Hematopoietic multipotent progenitor cell treated with erythropoietin and hydrocortisone succinate and interleukin-3 and kit ligand, for 8 days (in vitro differentiated cells): ENCODE measurements at places on chromosomes 11 and 22.

GRCh38 chr11:95398437-95399112 lies 167.6 kb upstream of the SESN3 start:
- peak; percentile 15 for DNase-seq

DNA sequence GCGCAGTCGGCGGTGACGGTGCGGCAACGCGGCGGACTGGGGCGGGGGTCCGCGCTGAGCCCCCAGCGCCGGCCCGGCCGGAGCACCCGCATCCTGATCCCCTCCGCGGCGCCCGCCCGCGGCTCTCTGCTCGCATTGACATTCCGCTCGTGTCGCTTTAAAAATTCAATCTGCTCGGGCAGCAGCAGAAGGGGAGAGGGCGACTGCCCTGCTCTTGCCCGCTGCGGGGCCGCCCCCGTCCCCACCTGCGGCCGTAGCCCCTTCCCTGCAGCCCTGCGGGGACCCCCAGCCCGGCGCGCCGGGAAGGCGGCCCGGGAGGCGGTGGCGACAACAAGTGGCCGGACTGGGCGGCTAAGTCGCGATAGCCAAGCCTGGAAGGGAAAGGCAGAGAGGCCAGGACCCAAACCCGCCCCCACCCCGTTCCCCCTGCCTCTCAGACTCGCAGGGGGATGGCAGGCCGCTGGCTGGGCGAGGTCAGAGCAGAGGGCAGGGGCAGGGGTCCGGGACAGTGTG lies 1.1 kb downstream of the CABP7 start:
- no peak for DNase-seq

DNA sequence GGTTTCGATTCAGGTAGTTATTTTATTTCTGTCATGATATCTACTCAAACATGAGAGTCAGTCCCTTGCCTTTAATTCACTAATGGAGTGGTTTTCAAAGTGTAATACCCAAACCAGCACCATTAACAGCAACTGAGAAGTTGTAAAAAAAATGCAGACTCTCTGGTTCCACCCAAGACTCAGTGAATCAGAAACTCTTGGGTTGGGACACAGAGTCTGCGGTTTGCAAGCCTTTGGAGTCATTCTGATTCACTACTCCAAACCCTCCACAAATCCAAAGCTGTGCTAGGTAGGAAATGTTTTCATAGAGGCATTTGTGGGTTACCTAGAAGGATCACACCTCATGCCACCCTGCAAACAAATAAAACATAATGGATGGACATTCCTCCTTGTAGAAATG lies 340.1 kb downstream of the NTM start:
- no peak for DNase-seq

DNA sequence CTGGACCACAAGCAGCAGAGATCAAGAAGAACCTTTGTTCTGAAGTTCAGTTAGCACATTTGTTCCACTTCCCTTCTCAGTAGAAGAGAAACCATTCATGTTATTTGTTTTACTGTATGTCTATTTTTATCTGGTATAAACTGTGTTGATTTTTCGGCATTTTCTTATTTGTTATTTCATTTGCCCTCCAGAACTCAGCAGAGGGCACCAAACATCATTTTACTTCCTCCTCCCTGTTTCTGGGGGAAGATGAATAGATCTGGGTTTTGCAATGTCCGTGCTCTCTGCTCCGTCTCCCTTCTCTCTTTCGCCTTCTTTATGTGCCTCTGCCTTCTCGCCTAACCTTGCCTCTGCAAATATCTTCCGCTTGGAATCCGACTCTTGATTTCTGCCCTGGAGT lies 366.9 kb downstream of the NTM start:
- DNase-seq, result no peak

- DNase-seq, result no peak
Measured at GRCh38 chr11:80466570-80466969, 1025.7 kb upstream of the TENM4 start.

GRCh38 chr11:6653656-6654055 lies 2.0 kb downstream of the DCHS1 start:
- DNase-seq, result no peak

GRCh38 chr11:104725796-104726408 lies 172.4 kb downstream of the CASP12 start:
- DNase-seq, result no peak

- peak; percentile 7 for DNase-seq
Measured at GRCh38 chr22:27299181-27300085, 502.1 kb downstream of the MN1 start.

DNA sequence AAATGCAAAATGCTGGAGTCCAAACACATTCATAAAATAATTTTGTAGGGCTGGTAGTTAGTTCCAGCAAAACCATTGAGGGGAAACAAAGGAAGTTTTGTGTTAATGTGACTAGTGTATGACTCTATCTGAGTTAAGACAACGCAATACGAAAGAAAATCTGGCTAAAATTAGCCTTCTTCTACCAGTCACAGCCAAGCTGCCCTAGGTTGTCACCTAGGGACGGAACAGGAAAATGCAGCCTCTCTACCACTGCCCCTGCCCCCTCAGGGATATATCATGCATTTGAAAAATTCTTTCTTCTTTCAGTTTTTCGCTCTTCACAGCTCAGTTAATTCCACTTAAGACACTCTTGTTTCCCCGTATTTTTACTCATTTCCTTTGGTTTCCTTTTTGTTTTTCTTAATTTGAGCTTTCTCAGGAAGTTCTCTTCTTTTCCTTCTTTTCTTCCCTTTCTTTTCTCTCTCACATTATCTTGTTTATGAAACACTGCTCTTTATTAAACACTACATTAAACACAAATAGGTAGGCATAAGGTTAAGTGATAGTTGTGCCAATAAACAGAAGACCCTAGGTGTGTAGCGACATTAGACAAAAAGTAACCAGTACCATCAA lies 30.6 kb downstream of the KIRREL3 start:
- no peak for DNase-seq

- no peak for DNase-seq
Measured at GRCh38 chr11:35567737-35568465, 42.5 kb upstream of the PAMR1 start.

DNA sequence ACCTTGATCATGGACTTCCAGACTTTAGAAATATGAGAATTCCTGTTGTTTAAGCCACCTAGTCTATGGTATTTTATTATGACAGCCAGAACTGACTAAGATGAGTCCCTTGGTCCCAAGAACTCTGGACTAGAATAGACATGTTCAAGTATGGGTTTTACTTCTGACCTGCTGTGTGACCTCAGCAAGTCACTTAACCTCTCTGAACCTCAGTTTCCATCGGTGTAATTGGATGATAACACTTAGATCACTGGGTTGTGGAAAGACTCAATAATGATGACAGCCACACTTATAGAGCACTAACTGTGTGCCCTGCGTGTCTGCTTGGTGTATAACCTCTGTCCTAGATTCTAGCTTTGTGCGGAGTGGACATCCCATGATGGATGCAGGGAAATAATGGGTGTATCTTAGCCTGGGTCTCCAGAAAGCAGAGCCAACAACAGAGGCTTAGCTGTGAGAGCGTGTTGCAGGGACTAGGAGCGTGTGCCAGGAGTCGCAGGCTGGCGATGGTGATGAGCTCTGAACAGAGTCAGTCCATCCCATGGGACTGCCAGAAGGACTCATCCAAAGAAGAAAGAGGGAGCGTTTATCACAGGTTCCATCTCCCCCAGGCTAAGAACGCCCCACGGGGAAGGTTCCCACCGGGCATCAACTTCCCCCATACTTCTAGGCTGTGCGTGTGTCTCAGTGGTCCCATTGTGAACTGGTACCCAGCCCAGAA lies 93.2 kb upstream of the TP53I11 start:
- no peak for DNase-seq

DNA sequence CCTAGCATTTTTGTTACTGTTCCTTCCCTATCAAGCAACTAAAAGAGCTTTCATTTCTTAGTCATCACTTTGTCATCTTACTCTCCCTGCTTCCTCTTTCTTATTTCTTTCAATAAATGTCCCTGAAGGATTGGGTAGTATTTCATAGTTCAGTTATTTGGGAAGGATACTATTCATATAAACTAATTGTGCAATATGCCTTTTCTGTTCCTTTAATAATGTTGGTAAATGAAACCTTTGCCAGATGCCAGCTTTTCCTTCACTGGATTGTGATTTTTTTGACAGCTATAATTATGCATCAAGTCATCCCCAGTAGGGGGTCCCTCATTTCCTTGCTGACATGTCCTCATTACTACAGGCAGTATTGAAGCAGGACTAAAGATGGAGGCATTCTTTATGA lies 101.7 kb downstream of the ATM start:
- no peak for DNase-seq

DNA sequence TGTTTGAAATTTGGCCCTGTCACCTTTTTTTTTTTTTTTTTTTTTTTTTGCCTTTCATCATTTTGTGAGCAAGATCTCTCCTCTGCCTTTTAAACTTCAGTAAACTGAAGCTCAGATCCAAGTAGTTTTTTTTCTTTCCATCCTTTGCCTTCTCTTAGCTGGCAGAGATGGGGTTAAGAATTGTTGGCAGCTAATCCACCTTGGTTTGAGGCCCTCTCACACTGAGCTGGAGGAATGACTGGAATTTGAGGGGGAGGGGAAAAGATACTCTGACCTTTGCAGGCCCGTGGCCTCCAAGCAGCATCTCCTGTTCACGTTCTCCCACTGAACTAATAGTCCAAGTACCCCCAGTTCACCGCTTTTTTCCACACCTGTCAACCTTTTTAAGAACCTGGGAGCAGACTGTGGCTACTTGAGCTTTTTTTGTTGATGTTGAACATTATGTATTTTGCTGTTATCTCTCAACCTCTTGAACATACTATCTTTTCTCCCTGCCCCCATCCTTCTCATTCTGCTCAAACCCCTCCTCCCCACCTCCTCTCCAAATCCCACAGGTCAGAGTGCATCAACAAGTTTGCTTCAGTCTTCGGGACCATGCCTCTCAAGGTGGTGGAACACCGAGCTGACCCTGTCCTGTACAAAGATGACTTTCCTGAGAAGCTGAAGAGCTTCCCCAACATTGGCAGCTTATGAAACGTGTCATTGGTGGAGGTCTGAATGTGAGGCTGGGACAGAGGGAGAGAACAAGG lies 66.2 kb downstream of the ALX4 start:
- no peak for DNase-seq

DNA sequence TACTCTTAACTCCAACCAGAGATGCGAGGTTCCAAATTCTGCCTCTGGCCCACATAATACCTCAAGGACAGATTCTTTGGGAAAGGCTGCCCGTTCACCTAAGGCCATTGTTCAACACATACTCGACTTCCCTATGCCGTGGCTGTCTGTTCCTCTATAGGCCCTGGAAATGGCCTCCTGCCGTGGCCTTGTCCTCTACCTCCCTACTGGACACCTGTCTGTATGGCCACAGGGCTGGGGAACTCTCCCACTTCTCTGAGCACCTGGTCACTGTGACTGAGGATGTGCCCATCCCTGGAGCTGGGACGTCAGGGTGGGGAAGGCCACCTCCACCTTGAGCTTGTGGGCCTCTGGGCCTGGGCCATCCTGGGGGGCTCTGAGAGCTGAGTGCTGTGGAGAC lies 340.5 kb upstream of the B3GAT1 start:
- no peak for DNase-seq

GRCh38 chr11:19903620-19904069 lies 191.0 kb downstream of the NAV2 start:
- DNase-seq, result peak; percentile 66

GRCh38 chr11:24253237-24253760 lies 243.6 kb upstream of the LUZP2 start:
- no peak for DNase-seq

DNA sequence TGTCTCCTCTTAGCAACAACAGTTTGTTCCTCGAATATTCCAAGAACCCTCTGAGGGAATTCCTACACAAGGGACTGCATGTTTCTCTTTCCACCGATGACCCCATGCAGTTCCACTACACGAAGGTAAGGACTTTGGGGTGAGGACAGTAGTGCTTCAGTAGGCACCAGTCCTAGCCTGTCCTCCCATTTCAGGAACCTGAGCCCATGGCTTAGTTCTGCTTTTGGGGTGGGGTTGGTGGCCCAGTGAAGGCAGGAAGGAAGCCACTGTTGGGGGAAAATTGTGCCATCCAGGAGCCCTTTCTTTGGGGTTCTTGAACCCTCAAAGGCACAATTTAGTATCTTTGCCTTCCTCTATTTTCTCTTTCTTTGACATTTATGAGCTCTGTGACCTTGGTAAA lies 38.2 kb downstream of the RNF141 start:
- DNase-seq, result no peak

DNA sequence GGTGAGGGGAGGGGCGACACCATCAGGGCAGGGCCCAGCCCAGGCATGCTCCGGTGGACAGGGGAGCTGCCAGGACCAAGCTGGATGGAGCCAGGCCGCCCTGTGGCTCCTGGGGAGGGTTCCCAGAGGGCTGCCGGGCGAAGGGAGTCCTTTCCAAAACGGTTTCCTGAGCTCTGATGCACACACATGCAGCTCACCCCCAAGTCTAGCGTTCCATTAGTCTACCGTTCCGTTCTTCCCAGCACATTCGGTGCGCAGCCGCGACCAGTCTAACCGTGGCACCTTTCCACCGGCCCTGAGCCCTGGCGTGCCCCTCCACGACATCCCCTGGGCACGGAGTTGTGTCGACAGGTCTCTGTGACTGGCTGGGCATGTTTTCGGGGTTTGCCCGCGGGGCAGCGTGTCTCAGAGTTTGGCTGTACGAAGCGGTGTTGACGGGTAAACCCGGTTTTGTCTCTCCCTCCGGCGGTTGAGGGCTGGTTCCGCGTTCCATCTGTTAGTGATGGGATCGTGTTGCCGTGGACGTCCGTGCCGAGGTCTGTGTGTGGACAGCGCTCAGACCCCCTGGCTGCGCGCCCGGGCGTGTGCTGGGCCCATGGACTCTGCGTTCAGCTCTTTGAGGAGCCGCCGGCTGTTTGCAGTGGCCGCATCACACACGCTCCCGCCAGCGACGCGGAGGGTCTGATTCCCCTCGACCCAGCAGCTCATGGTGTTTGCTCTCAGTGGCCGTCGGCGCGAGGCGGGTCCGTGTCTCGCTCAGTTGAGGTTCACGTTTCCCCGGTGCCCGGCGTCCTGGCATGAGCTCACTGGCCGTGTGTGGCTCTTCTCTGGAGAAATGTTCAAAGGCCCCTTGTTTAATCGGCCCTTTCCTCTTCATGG lies 121.2 kb downstream of the IGLL1 start:
- no peak for DNase-seq

DNA sequence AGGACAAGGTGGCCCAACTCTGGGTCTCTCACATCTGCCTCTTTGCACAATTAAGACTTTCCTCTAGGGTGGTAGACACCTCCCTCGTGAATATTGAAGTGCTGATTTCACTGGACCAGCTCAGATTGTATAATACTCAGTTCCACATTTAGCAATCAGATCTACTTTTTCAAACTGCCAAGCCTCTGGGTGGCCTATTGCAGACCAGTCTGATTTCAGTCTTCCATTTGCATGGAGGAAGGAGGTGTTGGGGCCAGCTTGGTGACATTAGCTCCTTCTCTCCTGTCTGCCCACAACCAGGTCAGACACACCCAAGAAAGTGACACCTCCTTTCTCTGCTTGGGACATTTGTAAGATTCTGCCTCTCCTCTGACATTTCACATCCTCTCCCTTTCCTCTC lies 78.2 kb downstream of the PPFIBP2 start:
- no peak for DNase-seq
